ENCODE measurements at places on chromosomes 2 and 18. TPM values are rescaled to one million over a fixed set of nuclear protein-coding genes. Genes with fewer than 3 reads are reported as not detected.

ITPRIPL1 gene
- polyA plus RNA-seq: 1.2 TPM

HOXD3 gene
- 6.7 TPM for polyA plus RNA-seq

MTERF4 gene
- polyA plus RNA-seq: 41.6 TPM

KCNF1 gene
- polyA plus RNA-seq: not detected

NEB gene
- 0.21 TPM for polyA plus RNA-seq
